Caudate nucleus (tissue), 63 donors: ENCODE measurements at places on chromosomes 4 and X.

DNA sequence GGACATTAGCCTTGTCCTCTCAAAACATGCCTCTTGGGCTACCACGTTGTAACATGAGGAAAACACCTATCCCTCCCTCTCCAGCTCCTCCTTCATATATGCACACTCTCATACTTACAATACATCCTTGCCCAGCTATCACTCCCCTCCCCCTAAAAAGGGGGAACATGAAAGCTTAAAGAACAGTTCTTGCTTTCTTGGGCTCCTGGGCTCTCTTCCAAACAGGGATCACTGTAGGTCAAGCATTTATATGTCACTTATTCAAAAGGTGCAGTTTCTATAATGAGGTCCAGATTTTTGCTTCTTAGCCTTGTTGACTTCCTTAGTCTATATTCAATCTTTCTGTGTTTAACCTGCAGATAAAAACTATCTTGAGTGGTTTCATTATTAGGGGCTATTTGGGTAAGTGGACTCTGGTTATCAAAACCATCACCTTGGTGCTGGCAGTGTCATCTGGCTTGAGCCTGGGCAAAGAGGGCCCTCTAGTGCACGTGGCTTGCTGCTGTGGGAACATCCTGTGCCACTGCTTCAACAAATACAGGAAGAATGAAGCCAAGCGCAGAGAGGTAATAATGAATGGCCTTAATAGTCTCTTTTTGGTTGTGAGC lies 119.4 kb downstream of the AKAP4 start:
- no peak for DNase-seq

GRCh38 chr4:88382621-88383020 lies 4.0 kb downstream of the HERC6 start:
- DNase-seq, result no peak

DNA sequence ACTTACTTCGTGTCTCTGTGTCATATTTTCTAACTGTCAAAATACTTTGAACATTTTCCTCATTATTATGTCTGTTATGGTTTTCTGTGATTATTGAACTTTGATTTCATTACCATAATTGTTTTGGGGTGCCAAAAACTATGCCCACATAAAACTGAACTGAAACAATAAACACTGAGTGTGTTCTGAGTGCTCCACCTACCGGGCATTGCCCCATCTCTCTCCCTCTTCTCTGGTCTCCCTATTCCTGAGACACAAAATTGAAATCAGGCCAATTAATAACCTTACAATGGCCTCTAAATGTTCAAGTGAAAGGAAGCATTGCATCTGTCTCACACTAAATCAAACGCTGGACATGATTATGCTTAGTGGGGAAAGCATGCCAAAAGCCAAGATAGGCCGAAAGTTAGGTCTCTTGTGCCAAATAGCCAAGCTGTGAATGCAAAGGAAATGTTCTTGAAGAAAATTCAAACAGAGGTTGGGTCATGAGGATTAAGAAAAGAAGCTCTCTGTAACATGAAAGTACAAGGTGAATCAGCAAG lies 972.3 kb downstream of the PCDH7 start:
- no peak for DNase-seq

GRCh38 chr4:128615197-128615596 lies 194.3 kb upstream of the JADE1 start:
- no peak for DNase-seq

- no peak for DNase-seq
Observed at GRCh38 chr4:175271010-175271630, 353.0 kb downstream of the ADAM29 start.

DNA sequence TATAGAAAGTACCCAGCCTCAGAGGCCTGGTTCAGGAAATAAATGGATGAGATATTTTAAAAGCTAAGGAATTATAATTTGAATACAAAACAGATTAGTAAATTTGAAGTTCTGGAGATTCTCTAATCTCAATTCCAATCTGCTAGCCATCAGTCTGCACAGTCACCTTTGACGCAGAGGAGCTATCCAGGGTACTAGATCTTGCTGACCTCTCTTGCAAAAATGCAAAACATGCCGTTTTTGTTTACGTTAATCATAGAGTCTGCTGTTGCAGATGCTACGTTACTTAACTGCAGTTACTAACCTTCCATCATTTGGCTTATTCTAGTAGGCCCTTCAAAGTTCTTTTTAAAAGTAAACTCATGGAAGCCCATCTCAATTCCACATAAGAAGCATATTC lies 10.4 kb downstream of the CCSER1 start:
- no peak for DNase-seq
